IPS-NIHi11 (cell line): ENCODE measurements at places on chromosomes 1 and 21.

DNA sequence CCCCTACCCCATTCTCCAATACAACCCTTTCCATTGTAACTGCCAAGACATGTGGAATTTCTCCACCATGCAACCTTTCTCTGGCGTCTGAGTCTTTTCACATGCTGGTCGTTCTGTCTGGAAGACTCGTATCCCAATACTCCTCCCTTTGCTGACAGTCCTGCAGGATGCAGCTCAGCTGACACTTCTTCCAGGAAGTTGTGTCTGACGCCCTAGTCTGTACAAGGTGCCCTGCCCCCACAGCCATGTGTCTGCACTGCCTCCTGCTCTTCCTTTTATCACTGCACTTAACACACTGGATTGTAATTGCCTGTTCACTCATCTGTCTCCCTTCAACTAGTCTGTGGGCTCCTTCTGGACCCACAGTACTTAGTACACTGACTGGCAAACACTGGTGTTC, 188.0 kb downstream of the LMX1A start:
- no peak for DNase-seq

GRCh38 chr1:151458802-151459330, 428 bp downstream of the POGZ start:
- peak; percentile 80 for DNase-seq

- no peak for DNase-seq
Observed at GRCh38 chr1:164452549-164452948, 106.4 kb upstream of the PBX1 start.

DNA sequence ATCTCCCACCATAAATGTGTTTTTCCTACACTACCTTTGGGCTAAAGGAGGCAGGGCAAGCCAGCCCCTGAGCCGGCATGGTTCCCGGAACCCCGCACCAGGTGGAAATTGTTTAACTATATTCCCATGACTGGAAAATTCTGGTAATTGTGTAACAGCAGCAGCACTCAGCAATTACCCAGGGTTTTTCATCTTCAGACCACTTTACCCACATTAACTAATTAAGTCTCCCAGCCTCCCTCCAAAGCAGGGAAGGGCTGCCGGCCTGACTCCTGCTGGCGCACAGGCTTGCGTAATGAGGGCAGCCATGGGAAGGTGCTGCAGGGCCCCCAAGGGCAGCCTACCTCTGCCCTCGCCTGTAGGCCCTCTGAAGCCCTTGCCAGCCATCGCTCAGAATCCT, 140.7 kb upstream of the VAMP3 start:
- DNase-seq: no peak

- DNase-seq: no peak
Observed at GRCh38 chr1:155759966-155760630, 71.2 kb downstream of the DAP3 start.

DNA sequence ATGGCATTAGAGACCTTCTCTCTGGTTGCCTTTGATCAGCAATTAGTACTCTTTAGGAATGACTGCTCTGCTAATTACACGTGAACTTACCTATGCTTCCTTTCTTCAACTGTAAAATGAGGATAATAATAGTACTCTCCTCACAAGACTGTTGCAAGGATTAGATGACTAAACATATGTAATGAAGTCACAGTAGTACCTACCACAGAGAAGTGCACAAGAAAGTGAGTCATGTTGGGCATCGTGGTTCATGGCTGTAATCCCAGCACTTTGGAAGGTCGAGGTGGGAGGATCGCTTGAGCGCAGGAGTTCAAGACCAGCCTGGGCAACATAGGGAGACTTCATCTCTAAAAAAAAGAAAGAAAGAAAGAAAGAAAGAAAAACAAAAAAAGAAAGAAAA, 68.1 kb upstream of the AK4 start:
- DNase-seq: no peak

DNA sequence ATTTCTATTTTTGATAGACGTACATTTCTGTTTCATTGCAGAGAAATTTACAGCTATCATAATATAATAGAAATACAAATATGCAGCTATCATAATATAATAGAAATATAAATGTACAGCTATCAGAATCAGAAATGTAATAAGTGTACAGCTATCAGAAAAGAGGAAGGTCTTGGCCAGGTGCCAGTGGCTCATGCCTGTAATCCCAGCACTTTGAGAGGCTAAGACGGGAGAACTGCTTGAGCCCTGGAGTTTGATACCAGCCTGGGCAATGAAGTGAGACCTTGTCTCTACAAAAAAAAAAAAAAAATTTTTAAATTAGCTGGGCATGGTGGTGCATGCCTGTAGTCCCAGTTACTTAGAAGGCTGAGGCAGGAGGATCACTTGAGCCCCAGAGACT, 37.9 kb downstream of the PIGM start:
- no peak for DNase-seq

DNA sequence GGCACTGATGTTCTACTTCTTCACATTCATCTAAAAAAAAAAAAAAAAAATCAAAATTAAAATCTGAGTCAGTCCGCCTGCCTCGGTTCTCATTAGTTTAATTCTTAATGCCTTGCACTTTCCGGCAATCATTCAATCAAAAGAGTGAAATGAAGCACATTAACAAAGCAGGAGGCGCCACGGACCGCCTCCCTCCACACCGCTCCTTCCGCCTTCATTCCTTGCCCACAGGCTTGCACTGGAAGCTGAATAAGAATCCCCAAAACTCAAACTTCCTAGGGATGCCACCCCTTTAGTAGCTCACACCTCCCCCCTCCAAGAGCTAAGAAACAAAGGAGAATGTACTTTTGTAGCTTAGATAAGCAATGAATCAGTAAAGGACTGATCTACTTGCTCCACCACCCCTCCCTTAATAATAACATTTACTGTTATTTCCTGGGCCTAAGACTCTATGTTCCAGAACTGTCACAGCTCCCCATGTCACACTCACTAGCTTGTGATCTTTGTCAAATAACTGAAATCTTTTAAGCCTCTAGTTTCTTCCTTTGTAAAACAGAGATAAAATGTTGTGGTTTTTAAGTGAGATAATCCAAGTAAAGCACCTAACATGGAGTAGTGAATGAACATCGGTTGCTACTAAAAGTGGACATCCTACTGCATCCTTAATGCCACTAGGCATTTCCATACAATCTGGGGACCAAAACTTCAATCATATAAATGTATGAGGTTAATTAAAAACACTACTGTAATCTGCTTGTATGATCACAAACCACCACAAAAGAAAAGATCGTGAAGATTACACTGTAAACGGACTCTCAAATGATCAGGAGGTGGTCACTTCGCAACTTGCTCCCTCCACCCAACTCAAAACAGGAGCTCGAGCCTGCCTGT, 27.4 kb downstream of the LGALS8 start:
- no peak for DNase-seq

GRCh38 chr21:41897047-41897669, 18.0 kb upstream of the PRDM15 start:
- no peak for DNase-seq

DNA sequence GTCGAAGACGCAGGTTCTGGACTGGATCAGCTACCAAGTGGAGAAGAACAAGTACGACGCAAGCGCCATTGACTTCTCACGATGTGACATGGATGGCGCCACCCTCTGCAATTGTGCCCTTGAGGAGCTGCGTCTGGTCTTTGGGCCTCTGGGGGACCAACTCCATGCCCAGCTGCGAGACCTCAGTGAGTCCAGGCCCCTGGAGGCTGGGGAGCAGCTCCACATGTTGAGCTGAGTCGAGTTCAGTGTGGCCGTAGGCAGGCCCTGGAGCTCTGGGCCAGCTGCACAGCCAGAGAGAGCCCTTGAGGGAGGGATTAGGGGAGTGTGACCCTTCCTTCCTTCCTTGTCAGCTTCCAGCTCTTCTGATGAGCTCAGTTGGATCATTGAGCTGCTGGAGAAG, 1.6 kb downstream of the ELF3 start:
- DNase-seq: no peak

DNA sequence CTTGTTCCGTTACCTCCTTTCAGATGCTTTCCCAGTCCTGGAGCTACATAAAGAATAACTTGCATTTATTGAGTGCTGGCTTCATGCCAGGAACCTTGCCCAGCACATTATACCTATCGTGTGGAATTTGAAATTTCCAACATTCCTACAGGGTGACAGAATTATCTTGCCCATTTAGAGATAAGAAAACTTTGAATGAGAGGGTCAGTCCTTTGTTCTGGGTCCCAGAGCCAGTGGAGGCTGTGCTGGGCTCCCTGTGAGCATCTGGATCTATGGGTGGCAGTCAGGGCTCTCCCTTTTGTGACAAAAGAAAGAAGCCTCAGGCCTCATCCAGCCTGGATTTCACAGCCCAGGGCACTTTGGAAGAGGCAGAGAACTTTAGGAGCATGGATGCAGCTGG, 3.2 kb downstream of the GSTM4 start:
- DNase-seq: no peak

GRCh38 chr21:15564907-15565306, 164.9 kb upstream of the USP25 start:
- DNase-seq: no peak

DNA sequence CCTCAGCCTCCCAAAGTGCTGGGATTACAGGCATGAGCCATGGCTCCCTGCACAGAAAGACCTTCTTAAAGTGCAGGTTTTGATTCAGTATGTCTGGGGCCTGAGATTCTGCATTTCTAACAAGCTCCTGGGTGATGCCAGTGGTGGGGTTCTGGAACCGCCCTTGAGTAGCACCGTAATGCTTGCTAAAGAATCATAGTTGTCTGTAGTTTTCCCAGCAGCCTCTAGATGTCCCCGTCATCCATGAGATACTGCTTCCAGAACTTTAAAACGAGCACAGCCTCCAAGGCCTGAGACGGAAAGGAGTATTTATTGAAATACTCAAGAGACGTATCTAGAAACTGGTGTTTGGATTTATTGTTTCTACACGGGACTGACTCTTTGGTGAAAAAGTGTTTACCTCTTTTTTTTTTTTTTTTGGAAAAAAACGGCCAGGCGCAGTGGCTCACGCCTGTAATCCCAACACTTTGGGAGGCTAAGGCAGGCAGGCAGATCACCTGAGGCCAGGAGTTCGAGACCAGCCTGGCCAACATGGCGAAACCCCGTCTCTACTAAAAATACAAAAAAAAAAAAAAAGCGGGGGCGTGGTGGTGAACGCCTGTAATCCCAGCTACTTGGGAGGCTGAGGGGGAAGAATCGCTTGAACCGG, 2.6 kb upstream of the TOR3A start:
- peak; percentile 62 for DNase-seq

- DNase-seq: no peak
Observed at GRCh38 chr1:56824938-56825337, 5.7 kb upstream of the FYB2 start.

DNA sequence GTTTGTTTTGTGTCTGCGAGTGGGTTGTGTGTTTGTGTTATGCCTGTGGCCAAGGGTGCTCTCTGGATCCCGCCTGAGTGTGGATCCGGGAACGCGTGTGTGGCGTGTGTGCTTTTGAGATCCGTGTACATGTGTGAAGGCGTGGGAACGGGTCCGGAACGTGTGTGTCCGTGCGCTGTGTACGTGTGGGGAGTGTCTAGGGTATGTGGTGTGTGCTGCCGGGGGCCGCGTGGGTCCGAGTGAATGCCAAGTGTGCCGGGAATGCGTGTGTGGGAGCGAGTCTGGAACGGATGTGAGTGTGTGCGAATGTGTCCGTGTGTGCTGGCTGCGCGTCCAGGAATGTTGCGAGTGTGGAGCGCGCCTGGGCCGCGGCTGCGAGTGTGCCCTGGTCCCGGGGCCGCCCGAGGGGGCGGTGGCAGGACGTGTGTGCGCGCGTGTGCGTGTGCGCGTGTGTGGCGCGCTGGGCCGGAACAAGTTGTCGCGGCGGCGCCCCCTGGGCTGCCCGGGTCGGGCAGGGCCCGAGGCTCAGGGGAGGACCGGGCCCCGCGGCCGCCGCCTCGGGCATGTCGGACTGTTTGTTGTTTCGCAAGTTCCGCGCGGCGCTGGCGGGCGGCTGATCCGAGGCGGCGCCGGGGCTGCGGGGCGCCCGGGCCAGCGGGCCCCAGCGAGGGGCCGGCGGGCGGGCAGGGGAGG, 953 bp downstream of the PTPRU start:
- peak; percentile 65 for DNase-seq

- DNase-seq: no peak
Observed at GRCh38 chr1:199247891-199248290, 609.1 kb downstream of the PTPRC start.

- no peak for DNase-seq
Observed at GRCh38 chr1:192489748-192490147, 85.8 kb upstream of the RGS1 start.

- no peak for DNase-seq
Observed at GRCh38 chr1:165490175-165490574, 45.2 kb upstream of the RXRG start.
